KBM-7 (cell line): ENCODE measurements at places on chromosomes 5 and 9.

GRCh38 chr9:72871685-72872084 lies 81.2 kb downstream of the ALDH1A1 start:
- peak; percentile 2 for DNase-seq

DNA sequence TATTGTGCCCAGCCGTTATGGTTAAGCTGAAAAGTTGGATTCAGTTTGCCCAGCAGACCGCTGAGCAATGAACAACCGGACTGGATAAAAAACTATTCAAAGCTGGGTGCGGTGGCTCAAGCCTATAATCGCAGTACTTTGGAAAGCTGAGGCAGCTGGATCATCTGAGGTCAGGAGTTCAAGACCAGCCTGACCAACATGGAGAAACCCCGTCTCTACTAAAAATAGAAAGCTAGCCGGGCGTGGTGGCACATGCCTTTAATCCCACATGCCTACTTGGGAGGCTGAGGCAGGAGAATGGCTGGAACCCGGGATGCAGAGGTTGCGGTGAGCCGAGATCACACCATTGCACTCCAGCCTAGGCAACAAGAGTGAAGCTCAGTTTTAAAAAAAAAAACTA lies 318.4 kb downstream of the RAB3C start:
- no peak for DNase-seq

- no peak for DNase-seq
Observed at GRCh38 chr9:16721972-16722371, 148.5 kb downstream of the BNC2 start.

DNA sequence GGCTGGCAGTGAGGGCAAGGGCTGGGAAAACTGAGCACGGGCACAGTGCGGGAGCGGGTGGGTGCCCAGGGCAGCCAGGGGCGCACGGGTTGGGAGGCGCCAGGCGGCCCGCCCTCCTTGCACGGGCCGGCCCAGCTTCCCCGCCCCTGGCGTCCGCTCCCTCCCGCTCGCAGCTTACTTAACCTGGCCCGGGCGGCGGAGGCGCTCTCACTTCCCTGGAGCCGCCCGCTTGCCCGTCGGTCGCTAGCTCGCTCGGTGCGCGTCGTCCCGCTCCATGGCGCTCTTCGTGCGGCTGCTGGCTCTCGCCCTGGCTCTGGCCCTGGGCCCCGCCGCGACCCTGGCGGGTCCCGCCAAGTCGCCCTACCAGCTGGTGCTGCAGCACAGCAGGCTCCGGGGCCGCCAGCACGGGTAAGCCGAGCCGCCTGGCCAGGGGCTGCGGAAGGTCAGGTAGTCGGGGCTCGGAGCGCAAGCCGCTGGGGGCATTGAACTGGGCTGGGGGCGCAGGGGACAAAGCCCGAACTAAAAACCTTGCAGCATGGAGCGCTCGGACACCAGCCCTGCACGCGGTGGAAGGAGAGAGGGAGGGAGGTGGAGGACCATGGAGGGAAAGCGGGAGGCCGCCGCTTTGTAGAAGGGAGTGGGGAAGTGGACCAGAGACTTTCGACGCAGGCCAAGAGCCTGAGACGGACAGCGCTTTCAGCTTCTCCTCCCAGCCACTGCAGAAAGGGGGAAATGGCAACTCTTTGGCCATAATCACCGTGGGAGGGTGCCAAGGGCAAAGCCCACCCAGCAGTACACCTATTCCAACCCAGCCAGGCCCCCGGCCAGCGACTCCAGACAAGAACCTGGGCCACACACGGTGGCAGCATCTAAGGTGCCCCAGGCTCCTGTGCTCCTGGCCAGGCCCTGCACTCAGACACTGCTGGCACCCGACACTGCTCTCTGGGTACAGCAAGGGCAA lies at the start of gene TGFBI:
Gene TGFBI (plus strand): TSS at position 207 of the 961 bp plus-strand sequence. CDS start 68 bp downstream, at position 275.
- no peak for DNase-seq

GRCh38 chr9:2418619-2419018 lies 203.0 kb upstream of the VLDLR start:
- peak; percentile 1 for DNase-seq

- no peak for DNase-seq
Observed at GRCh38 chr5:159800131-159800840, 116.0 kb upstream of the ADRA1B start.

DNA sequence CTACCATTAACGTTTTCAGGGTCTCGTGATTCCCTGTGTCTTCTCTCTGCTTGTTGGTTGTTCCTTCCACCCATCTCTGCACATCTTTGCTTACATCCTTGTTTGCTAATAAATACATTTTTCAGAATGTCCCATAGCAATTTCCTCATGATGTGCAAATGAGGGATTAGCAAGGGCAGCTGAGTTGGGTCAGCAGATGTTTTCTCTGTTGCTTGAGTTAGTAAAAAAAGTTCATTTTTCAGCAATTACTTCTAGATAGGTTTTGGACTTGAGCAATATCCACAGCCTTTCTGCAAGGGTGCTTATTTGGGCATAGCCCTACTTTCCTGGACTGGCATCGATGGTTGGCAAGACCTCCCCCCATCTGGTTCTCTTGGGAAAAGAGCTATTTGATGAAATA lies 4.8 kb upstream of the TNFSF15 start:
- DNase-seq, result no peak

DNA sequence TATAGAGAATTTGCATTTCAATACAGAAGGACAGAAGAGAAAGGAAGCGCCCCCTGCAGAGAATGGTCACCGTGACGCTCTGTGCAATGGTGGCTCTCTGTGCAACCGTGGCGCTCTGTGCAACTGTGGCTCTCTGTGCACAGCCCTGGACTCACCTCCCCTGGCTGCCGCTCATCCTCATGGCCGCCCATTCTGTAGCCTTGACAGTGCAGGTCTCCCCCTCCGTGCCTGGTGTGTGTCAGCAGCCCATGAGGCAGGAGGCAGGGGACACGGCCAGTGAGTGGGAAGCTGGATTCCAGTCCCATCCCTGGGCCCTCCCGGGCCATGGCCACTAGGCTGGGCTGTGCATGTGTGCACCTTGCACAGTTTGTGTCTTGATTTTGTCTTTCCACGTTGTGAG lies 12.0 kb downstream of the EXOC3 start:
- no peak for DNase-seq

GRCh38 chr9:79107911-79108676 lies 463.7 kb upstream of the TLE4 start:
- DNase-seq, result no peak

DNA sequence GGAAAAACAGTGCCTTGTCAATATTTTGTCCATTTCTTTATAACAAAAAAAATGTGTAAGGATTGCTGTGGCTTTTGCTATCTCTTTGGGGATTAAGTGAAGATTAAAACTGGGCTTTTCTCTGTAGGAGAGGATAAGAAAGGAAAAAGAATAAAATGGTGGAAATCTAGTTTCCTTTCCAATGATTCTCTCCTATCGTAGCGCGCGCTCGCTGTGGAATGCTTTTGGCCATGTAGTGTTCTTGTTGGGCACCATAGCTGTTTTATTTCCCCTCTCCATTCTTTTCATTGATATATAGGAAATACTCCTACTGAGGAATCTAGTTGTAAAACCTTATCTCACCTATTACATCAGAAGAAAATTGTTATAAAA lies 1.5 kb downstream of the STXBP1 start:
- no peak for DNase-seq

GRCh38 chr5:152456815-152457443 lies 51.9 kb upstream of the NMUR2 start:
- no peak for DNase-seq

GRCh38 chr5:22757776-22758175 lies 95.4 kb downstream of the CDH12 start:
- DNase-seq, result no peak

- DNase-seq, result no peak
Observed at GRCh38 chr5:90410178-90410762, 714 bp upstream of the CETN3 start.

GRCh38 chr9:136249877-136250559 lies 4.4 kb upstream of the QSOX2 start:
- no peak for DNase-seq

DNA sequence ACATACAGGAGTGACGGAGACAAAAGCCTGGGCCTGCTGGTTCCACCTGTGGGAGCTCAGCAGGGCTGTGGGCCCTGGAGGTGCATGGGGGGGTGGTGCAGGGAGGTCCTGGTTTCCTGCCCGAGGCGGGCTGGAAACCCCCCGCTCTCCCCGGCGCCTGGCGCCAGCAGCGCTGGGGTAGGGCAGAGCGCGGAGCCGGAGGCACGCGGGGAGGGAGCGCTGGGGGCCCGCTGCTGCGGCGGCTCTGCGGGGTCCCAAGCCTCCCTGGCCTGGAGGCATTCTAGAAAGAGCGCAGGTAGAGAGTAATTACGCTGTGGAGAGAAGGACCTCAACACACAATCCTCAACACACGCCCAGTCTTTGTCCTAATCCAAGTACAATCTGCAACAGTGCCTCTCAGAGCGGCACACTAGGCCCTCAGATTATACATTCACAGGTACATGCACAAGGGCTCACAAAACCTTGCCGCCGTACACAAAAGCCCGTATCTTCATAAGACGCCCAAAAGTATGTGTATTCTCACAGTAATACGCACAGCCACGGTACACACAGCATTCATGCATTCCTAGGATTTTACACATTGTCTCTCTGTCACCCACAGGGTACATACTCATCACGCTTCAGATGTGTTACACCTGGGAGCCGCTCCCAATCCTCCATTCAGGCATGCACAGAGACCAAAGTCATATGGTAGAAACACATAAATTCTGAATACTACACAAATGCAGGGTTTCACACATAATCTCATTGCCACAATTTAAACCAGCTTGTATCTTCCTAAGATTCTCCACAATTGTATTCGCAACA lies 2.1 kb upstream of the HAND1 start:
- no peak for DNase-seq

DNA sequence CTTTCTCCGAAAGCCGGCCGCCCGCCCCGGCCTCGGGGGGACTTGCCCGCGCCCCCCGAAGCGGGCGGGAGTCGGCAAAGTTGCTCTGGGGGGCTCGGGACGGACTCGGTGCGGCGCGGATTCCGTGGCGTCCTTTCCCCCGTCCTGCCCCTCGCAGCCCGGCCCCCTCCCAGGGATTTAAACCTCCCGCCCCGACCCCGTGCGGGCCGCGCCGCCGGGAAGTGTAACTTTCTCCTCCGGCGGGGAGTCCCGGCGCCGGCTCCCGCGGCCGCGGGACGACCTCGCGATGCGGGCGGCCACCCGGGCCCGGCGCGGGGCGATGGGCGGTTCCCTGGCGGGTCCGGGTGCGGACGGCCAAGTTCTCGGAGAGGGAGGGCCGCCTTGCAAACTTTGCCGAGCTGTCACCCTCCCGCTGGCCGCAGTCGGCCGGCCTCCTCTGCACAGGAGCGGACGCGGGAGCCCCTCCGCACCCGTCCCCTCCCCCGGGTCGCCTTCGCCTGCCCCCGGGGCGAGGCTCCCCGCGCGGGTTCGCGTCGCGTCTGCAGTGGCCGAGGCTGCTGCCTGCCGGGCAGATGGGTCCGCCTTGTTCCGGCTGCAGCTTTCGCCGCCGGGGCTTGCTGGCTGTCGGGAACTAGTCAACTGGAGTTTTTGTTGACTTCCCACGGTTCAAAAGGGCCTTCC lies 732 bp downstream of the PBX3 start:
- DNase-seq, result peak; percentile 40

- no peak for DNase-seq
Observed at GRCh38 chr5:64144425-64145215, 21.0 kb upstream of the RNF180 start.
